ENCODE measurements at places on chromosomes 6 and 20.

GRCh38 chr6:112956696-112957535 is 609.8 kb downstream of the RFPL4B start:
- DNase-seq = no peak

- no peak for DNase-seq
Observed at GRCh38 chr20:3934624-3935023, 45.4 kb downstream of the PANK2 start.

- DNase-seq = no peak
Observed at GRCh38 chr20:43987531-43987930, 72.9 kb downstream of the TOX2 start.

DNA sequence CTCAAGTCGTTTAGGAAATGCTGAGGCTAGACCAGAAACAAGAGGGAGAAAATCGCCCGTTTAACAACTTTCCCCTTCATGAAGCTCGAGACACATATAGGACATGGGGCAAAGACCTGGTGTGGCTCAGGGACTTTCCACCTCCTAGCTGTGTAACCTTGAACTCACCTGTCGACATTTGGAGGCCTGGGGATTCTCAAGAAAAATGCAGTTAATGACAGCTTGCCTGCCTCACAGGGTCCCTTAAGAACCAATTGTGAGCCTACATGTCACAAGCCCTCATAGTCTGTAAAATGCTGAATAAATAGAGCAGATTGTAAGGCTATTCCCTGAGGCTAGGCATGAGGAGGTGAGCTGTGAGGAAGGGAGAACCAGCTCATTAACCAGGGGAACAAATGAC is 35.1 kb downstream of the MGME1 start:
- DNase-seq = no peak

DNA sequence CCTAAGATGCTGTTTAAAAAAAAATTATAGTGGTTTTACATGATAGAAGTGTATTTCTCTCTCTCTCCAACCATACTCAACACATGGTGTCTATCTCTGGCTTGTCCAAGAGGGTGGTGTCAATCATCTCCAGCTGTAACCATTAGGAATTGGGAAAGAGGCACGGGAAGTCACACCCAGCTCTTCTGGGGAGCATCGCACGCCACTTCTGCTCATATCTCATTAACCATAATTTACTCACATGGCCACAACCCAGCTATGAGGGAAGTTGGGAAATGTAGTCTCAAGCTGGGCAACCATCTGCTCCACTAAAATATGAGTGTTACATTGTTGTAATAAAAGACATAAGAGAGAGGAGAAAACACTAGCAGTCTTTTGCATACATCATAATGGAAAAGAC is 30.4 kb upstream of the TSHZ2 start:
- DNase-seq = no peak

DNA sequence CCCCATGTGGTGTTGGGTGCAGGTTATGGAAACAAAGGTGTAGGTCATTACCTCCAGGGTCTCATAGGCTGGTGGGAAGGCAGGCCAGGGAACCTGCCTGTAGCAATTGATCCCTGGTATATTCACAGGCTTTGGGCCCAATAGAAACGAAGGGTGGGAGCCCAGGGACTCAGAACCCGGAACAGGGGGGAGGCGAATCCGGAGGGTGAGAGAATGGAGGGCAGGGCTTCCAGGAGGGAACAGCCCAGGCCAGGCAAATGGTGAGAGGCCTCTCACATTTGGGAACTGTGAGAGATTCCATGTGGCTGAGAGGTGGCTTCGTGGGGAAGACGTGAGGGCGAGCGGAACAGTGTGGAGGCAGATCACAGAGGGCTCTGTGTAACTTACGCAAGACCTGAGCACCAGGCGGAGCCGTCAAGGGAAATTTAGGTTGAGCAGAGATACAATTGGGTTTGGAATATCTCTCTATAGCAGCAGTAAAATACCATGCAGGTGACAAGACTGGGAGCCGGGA is 267.1 kb downstream of the ERMARD start:
- DNase-seq = no peak

DNA sequence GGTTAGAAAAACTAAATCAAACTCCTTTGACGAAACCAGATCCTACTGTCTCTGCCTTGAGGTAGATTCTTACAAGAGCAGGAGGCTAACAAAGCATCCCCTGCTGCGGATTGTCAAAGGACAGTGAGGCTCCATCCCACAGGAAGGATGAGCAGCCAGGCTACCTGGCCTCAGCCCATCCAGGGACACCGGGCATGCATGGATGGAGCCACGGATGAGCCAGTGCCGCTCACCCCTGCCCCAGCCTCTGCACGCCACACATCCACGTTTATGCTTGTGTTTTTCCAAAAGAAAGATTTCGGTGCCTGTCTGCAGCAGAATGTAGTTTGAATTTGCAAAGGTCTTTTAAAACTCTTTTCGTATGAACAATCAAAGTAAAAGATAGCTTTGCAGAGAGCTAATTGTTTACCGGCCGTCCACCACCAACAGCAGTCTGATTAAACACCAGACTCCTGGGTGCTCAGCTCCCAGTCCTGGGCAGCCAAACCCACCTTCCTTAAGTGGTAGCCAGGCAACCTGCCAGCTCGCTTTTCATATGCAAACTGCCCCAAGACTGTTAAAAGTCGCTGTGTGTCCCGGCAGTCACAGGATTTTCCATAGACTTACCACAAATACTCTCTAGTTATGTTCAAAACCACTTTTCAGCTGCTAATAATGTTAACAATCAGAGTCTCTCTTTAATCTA is 999 bp downstream of the THBS2 start:
- DNase-seq = no peak

- no peak for DNase-seq
Observed at GRCh38 chr20:19423900-19424620, 211.6 kb downstream of the SLC24A3 start.

DNA sequence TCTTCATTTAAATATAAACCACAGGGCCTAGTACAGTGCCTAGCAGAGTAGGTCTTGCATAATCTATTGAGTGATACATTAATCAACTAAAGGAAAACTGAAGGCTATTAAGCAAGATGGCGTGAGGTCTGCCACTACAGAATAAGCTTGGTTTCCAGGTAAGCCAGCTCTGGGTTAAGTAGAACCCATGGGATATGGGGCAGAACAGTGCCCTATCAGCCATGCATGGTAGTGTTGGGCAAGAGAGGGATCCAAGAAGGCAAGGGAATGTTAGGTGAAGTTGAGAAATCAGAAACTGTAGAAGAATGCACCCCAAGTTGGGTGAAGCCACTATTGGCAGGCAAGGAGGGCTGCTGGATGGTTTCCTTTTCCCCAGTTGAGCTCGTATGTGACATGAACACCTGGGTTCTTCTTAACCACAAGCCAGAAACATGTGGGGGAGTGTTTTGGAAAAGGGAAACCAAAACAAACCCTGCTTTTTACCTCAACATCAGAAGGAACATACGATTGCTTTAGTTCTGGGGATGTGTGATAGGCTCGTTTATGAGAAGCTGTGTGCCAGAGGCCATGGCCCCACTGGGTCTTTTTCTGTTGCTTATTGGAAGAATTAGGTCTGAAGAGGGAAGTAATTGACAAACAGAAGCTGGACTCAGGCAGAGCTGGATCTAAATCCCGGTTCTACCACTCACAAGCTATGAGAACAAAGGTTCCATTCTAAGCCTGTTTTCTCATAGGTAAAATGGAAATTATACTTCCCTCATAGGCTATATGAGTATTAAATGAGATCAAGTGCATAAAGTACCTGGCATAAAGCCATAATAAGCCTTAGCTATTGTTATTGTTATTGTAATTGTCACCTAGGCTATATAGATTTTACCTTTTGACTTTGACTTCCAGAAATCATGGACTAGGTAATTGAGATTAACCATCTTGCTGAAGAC is 33.5 kb downstream of the NEDD9 start:
- no peak for DNase-seq

- no peak for DNase-seq
Observed at GRCh38 chr6:20688710-20689500, 154.6 kb downstream of the CDKAL1 start.

DNA sequence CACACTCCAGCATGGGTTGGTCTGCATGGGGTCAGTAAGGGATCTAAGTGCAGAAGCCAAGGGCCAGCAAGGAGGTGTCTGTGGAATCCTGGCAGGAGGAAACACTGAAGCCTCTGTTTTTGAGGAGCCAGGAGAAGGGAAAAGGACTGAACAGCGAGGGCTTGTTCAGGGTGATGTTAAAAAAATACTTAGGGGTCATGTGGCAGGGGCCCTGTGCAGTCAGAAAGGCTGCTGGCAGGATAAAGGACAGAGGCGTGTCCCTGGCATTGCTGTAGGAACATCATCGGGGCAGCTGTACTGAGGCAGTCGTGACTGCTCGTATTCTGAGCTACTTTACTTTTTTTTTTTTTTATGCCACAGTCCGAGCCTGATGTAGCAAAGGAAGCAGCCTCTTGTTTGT is 127.1 kb upstream of the ZFP64 start:
- DNase-seq = no peak

- DNase-seq = no peak
Observed at GRCh38 chr6:18349386-18349785, 37.8 kb upstream of the RNF144B start.

DNA sequence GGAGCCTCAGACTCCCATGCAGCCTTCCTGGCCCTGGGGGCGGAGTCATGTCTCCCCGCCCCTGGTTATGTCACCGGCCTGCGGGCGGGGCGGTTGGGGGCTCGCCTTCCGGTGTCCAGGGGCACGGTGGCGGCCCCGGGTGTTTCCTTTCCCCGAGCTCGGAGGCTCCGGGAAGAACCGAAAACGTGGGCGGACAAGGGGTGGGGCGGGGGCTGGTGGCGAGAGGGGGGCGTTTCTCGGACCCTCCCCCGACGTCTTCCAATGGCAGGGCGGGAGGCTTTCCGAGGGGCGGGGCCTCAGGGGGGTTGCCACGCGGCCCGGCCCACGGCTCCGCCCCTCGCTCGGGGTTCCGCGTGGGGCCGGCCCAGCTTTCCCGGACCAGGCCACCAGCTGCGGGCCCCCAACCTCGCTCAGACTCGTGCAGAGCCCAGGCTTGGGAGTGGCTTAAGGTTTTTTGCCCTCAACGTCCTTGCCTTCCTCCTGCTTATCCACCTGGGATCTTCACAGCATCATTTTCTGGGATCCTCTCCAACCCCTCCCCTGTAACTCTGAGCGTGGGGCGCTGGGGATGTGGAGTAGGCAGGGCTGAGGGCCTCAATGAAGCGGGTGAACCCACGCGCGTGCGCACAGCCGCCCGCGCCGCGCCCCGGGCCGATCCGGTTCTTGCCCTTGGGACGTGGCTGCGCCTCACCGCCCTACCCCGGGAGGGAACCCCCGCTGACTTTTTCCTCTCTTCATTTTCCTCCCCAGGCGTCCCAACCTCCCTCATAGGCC is 2.1 kb upstream of the NRN1 start:
- DNase-seq = no peak

DNA sequence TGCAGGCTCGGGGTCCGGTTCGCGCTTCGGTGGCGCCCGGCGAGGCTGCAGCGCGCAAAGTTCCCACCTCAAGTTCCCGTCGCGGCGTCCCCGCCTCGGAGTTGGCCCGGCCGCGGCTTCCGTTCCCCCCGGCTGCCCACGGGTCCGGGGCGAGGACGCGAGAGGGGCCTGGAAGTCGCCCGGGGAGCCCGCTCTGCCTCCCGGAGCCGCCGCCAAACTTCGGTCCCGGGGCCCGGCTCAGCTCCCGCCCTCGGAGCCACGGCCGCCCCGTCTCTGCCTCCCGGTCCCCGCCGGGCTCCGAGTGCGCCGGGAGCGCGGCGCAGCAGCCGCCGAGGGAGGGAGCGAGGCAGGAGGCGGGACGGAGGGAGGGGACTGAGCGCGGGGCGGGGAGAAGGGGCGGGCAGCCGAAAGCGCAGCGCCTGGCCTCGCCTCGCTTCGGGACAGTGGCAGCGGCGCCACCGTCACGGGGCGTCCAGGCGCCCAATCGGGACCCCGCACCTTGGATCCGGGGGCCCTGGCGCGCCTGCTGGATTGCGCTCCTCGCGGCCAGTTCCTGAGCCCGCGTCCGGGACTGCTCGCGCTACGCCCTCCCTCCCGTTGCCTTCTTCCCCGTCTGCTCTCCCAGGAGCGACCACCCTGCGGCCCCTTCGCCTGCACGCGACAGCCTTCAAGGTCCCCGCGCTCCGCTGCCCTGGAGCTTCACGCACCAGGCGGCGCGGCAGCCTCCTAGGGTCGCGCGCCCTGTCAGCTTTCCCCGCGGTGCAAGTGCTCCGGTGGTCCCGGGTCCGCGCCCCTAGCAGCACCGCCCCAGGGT is at the start of gene KCNG1:
Gene KCNG1, minus strand, starts transcription at position 305 of the 814 bp plus-strand sequence. CDS start 12,769 bp downstream, outside the sequence.
- DNase-seq = peak; percentile 6

DNA sequence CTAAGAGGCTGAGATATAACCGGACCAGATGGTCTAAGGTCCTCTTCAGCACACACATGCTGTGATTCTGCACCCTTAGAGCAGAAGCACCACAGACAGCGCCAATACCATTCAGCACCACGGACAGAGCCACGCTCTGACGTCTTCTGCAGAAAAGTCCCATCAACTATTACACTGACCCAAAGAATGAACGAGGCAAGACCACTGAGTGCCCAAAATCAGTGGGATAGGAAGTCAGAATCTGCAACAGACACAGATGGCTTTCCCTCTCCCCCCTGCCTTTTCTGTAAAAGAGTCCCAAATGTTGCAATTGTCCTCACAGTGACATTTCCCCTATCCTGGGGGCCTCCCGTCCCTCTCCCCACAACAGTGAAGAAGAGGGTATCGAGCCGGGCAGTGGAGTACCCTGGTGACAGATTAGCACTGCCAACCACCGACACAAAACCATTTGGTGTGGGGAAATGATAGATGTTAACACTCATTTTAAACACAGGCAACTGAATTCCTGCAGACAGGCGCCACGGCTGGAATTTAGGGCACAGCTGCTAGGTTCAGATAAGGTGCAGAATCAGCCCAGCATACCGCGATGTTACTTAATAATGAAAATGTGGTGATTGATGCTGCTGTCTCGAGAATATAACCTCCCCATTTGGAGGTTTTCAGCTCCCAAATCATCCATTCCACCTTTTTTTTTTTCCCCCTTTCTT is 66.6 kb upstream of the CTNNBL1 start:
- DNase-seq = no peak

DNA sequence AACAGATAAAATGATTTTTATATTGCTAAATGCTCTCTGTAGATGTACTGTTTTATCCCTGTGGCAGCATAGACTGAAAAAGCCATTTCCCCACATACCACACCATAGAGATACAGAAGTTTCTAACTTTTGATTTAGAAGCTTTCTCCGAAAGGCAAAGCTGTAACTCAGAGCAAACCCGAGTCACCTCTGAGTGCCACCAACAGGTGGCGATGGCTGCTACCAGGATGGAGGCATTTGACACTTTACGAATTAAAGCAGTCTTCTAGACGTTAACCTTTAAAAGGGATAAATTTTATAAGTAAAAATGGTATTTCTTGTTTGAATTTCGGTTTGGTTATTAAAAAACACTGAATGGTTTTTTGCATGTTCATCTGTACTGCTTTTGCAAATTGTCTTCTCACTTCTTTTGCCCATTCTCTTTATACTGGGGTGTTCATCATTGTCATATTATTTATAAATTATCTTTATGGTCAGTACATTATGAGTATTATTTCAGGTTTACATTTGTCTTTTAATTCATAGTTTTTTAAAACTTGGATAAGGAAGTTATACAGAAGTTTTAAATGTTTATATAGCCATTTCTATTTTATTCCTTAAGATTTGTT is 201.0 kb upstream of the CEP162 start:
- DNase-seq = no peak

Data from activated T-helper 9 cell treated with anti-CD3 and anti-CD28 coated beads, Interleukin-2, amount 50 U/mL, for 16 hours (primary cell).